ENCODE measurements at places on chromosomes 5 and 9.
A peak's percentile ranks its signal among the peaks of the same experiment; 100 is the strongest.

- no peak for DNase-seq
These were observed 248.6 kb downstream of the RFX3 start for GRCh38 chr9:3277200-3277599.

DNA sequence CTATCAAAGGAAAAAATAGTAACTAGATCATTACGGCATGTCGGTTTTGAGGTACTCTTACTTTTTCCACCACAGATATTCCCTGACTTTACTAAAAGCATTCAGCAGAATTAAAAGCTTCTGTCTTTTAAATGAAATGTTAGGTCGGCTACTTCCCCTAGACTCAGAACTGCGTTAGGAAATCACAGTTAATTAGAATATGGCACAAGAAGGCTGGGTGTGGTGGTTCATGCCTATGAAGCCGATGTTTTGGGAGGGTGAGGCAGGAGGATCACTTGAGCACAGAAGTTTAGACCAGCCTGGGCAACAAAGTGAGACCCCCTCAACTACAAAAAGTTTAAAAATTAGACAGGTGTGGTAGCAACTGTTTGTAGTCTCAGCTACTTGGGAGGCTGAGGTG lies 24.4 kb downstream of the CEMIP2 start:
- no peak for DNase-seq

DNA sequence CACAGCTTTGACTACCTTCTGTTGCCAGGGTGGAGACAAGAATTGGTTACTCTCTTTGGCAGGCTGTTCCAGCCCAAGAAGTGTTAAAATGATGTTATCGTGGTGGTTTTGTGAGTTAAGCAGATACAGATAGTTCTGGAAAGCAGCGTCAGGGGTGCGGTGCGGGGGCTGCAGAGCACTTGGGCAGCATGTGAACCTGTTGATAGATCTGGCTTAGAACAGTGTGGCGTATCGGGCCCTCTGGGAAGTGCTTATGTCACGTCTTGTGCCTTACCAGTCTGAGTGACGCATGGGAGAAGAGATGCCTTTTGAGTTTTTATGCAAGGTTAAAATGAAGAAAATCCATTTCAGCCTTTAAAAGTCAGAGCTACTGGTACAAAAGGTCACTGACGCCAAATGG lies 152.5 kb downstream of the PRKACG start:
- DNase-seq: no peak

DNA sequence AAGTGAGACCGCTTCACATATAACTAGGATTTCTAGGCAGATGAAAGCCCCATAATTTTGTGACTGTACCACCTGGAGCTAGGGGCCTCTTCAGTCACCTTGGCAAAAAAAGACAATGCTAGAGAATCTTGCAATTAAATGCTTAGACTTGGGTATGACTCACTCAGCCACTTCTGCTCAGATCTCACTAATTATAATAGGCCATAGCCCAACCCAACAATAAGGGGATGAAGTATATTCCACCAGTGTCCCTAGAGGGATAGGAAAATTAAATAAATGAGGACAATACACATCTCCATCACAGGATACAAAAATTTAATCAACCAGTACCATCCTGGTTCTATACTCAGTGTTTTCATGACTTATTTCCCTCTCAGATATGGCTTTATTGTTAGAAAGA lies 1079.9 kb upstream of the C9orf72 start:
- no peak for DNase-seq

GRCh38 chr5:15260356-15261268 lies 239.4 kb upstream of the FBXL7 start:
- no peak for DNase-seq

DNA sequence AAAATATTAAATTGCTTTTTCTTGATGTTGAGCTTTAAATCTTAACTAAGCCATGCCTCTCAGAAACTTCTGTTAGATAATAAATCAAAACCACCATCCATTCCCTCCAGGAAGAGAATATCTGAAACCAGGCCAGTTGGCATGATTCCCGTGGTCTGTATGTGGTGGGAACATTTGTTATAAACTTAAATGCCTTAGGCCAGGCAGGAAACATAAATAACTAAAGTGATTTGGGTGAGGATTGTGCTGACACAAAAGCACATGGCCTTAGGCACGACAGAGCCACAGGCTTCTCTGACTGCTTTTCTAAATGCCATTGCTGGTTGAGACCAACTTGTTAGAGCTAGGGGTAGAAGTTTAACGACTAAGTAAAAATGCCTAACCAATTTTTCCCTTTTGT lies 255.9 kb downstream of the GABRG2 start:
- no peak for DNase-seq

DNA sequence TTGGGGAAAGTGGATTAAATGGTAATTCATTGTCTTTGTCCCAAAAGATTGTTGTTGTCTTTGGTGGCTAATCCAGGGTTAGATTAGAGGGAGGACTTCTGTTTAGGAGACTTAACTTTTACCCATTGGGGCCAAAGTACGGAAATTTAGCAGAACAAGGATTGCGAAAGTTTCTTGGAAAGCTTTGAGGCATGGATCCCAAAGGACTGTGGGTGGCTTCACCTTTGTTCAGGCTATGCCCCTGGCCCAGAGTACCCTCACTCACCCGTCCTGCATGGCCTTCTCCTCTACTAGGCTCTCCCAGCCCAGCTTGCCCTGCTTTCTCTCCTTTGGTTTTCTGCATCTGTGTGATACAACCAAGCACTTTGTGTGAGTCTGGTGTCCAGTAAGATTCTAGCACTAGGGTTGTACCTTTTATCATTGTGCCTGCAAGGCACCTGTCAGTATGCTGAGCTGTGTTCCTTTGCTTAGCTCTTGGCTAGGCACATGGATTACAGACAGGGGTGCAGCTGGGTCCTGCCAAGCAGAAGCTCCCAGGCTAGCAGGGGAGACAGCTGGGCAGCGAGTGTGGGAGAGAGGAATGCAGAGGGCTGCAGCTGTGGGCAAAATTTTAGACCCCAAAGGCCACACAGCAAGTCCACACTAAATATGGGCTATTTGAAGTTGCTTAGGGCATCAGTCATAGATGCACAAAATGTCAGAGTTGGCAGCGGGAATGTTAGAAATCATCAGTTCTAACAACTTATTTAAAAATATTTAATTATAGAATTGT lies 3.2 kb downstream of the PPARGC1B start:
- DNase-seq: no peak

DNA sequence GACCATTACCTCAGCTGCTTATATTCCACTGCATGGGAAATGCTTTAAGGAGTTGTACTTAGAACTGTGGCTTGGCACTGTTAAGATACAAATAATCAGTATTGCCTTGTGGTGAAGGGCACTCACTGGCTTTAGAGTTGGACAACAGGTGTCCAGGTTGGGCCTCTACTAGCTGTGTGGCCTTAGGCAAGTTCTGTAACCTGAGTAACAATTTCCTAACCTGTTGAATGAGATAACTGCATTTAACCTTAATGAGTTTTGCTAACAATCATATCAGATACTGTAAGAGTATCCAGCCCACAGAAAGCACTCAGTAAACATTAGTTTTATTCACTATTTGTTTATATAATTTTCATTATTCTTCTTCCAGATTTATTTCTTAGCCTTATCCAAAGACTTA lies 17.2 kb upstream of the HK3 start:
- no peak for DNase-seq

GRCh38 chr9:86856259-86856658 lies 91.0 kb downstream of the GAS1 start:
- no peak for DNase-seq

GRCh38 chr5:10695055-10695649 lies 65.9 kb downstream of the DAP start:
- DNase-seq: no peak

- DNase-seq: no peak
These were observed 72.9 kb downstream of the RCL1 start for GRCh38 chr9:4865681-4866080.

- DNase-seq: no peak
These were observed 46.1 kb upstream of the NEURL1B start for GRCh38 chr5:172594867-172595466.

- no peak for DNase-seq
These were observed 82.5 kb upstream of the SMIM23 start for GRCh38 chr5:171703146-171703545.

GRCh38 chr5:147169399-147169798 lies 65.4 kb upstream of the STK32A start:
- DNase-seq: no peak

DNA sequence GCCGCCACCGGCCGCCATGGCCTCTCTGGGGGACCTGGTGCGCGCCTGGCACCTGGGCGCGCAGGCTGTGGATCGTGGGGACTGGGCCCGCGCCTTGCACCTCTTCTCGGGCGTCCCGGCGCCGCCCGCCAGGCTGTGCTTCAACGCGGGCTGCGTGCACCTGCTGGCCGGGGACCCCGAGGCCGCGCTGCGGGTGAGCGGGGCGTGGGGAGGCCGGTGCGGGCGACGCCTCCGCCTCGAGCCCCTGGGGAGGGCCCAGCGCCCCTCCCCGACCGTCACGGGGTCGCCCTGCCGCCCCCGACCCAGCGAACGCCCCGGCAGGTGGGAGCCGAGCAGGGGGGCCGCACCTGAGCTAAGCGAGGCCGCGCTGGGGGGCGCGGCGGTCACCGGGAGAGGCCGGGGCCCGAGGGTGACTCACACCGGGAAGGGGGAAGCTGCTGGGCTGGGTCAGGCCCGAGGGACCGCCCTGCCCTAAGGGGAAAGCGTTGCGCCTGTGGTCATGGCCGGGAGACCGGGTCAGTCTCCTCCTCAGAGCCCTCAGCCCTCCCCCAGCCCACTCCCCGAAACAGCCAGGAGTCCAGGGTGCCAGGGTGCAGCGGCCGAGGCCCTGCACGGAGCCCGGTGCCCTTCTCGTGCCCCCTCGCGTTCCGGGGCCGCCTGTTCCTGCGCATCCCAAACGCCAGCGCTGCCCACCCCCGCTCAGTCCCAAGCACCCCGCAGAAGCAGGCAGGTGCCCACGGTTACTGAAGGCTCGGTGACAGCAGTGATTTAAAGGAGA lies 510 bp downstream of the NOXA1 start:
- no peak for DNase-seq

- peak; percentile 58 for DNase-seq
These were observed 174.0 kb downstream of the FGF18 start for GRCh38 chr5:171593401-171593800.

GRCh38 chr5:173973616-173973969 lies 15.4 kb upstream of the C5orf47 start:
- DNase-seq: no peak

DNA sequence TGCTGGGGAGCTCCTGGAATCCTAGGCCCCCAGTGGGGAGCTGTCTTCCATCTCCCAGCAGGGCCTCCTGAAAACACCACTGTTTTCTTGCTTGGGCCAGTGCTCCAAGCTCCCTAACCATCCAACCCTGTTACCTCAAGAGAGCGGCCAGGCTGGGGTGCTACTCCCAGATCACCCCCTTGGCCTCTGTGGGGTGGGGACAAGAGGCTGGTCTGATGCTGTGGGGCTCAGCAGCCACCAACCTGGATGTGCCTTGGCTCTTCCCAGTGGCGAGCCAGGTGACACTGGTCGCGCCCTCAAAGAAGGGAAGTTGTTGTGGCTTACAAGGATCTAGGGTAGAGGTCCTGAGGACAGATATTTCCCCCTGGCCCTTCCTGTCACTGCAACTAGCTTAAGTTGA lies 49.0 kb downstream of the SECISBP2 start:
- no peak for DNase-seq

- DNase-seq: no peak
These were observed 160.9 kb upstream of the CCNG1 start for GRCh38 chr5:163276466-163276865.

DNA sequence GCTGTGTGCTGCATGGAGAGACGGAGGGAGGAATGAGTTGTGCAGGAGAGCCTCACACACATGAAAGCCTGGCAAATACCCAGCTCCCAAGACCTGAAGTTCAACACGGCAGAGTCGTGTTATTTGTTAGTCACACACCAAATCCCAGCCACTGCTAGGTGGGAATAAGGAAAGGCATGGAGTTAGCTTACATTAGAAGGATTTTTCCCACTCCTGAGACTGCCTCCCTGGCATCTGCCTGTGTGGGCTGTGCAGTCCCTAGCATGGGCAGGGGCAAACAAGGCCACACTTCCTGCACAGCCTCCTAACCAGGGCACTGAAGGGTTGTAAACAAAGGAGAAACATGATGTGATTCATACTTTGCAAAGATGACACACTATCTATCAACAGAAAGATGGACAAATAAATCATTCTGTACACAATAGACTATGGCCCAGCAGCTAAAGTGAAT lies 306.8 kb downstream of the SPOCK1 start:
- DNase-seq: no peak

- no peak for DNase-seq
These were observed 46.9 kb upstream of the EGFL7 start for GRCh38 chr9:136615631-136616306.

DNA sequence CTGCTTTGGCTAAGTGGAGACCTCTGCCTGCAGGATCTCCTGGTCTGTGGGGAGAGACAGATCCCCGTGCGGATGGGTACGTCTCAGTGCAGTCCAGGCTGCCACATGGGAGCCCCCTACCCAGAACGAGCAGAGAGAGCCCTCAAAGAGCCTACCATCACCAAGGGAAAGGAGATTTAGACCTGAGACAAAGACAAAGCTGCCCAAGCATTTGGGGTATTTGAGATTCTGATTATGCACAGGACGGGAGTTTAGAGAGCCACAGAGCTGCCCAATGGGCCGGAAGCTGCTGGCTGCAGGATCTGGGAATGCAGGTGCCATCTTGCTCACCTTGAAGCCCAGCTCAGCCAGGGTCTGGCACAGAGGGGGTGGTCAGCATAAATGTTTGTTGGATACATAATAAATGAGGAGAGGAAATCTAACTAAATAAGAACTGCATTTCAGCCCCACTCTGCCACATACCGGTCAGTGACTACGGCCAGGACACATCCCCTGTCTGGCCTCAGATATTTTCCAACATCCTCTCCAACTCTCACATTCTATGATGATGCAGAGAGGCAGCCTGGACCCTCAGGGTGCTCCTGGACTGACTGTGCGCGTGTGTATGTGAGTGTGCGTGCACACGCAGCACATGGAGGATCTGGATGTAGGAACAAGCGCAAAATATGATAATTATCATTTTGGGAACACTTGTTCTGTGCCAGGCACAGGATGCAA lies 157.8 kb downstream of the FGF18 start:
- DNase-seq: peak; percentile 46

GRCh38 chr9:21966140-21966851 lies 27.9 kb downstream of the CDKN2A start:
- no peak for DNase-seq

DNA sequence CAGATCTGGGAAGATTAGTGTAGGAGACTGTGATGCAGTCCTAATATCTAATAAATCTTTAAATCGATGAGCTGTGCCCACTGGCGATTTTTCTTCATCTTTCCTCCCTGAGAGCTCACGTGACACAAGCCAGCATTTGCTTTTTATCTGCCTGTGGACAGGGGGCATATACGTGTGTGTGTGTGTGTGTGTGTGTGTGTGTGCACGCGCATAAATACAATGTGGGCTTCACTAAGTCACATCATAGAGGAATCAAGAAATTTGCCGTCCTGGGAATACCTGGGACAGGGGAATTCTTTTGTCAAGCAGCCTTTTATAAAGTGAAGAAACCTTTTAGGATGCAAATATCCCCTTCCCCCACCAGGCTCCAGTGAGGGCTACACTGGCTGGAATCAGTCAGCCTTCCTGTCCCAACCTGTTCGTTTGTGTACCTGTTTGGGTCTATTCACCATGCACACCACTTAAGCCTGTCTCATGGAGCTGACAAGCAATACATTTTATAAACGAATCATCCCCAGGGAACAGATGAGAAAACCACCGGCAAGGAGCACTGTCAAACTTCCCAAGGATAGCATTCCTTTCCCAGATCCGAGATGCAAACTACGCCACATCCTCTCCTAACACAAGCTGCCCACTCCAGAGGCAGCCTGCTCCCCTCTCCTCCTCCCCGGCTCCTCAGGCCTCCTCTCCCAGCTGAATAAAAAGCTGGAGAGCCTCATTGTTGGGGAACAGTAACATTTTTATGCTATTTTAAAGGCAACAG lies 2.7 kb downstream of the EPB41L4B start:
- DNase-seq: no peak

Measured in vagina (tissue), 2 donors.